ENCODE measurements at places on chromosomes 12 and 14.
A peak's percentile ranks its signal among the peaks of the same experiment; 100 is the strongest.

DNA sequence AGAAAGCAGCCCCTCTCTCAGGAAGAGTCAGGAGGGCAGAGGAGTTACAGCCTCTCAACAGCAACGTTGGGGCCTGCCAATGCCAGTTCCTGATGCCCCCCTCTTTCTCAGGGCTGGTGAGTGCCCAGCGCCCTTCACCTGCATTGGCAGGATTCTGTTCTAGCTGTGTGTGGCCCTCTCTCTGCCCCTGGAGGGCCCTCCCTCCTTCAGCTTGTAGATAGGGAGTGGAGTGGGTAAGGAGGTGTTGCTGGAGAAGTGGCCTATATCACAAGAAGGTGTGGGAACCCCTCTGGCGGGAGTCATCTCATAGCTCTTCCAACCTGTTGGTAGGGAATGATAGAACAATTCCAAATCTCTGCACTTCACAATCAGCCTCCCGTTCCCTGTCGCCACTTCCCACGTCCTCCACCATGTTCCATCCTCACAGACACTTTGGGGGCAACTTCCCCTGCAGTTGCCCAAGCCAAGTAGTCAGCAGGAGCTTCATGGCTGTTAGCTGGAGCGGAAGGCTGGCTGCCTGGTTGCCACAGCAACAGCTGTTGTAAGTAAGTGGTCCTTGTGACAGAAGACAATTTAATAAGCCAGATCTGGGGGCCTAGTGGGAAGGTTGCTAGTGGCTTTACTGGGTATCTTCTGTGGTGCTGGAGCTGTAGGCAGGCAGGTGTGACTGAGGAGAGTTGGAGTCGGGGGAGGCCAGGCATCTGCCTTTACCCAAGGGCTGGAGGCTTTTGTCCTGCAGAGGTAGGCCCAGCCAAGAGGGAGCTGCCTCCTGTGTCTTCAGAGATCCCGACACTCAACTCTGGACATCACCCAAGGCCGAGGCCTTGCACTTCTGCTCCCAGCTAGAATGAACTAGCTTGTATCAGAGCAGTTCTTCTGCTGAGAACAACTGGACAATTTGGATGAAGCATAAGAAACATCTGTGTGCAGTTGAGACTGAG, 38.4 kb downstream of the GALNT16 start:
- DNase-seq = no peak

DNA sequence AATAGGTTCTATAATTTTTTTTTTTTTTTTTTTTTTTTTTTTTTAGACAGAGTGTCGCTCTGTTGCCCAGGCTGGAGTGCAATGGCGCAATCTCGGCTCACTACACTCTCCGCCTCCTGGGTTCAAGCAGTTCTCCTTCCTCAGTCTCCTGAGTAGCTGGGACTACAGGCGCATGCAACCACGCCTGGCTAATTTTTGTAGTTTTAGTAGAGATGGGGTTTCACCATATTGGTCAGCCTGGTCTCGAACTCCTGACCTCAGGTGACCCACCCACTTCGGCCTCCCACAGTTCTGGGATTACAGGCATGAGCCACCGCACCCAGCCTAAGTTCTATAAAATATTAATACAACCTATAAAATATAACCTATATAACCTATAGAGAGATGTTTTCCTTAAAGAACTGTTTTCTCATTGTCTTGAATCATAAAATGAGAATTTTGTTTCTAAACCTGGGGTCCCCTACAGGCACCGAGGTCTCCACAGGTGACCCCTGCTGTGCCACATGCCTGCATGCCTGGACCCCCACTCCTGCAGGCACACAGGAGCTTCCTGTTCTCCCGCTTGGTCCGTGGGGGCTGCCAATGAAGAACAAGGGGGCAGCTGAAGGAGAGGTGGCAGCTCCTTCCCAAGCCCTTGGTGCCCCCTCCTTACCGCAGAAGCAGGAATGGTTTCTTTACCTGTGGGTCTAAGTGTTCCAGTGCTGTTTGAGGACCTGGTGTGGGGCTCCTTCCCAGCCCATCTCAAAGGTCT, 70.9 kb upstream of the ZFP36L1 start:
- no peak for DNase-seq

DNA sequence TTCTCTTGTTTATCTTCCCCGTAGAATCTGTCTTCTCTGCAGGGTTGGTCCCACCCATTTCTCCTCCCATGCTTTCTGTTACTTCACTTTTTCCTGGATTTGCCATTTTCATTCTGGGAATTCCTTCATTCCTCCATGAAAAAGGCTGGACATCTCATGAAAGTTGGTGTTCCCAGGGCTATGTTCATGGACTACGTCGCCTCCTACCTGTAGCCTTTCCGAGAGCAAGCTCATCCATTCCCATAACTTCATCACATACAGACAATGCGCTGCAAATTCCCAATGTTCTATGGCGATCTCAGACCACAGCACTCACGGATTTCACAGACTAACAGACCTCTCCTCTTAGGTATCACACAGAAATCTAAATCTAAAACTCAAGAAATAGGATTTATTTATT, 217.1 kb downstream of the EXOC5 start:
- DNase-seq = no peak

- peak; percentile 79 for DNase-seq
These were observed at the start of gene CPM for GRCh38 chr12:68932961-68933893. Gene CPM, minus strand, starts transcription at chr12:68933171. Its CDS starts 334 bp downstream, at chr12:68932837.

- DNase-seq = no peak
These were observed 31.3 kb downstream of the SOCS2 start for GRCh38 chr12:93603762-93604161.

- DNase-seq = no peak
These were observed 2.3 kb downstream of the AKAP5 start for GRCh38 chr14:64467566-64467965.

GRCh38 chr12:89947437-89948270, 239.0 kb upstream of the ATP2B1 start:
- no peak for DNase-seq

DNA sequence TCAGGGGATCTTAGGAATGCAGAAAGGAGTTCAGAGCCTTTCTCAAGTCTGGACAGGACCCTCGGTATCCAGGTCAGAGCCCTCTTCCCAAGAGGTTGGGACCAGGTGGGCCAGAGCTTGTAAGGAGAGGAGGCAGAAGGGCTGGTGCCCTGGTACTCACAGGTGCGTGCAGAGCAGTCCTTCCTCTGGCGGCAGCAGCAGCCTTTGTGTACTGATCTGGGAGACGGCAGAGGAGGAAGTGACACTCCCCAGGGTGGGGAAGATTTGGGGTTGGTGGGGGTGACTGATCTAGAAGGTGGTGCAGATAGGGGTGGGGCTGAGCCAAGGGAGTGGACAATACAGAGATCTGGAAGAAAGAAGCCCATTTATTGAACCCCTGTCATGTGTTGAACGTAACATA, at the start of gene ITGB7:
ITGB7 (minus strand) TSS at position 210 of the 400 bp plus-strand sequence. CDS start 6,808 bp downstream, outside the sequence.
- DNase-seq = peak; percentile 75

DNA sequence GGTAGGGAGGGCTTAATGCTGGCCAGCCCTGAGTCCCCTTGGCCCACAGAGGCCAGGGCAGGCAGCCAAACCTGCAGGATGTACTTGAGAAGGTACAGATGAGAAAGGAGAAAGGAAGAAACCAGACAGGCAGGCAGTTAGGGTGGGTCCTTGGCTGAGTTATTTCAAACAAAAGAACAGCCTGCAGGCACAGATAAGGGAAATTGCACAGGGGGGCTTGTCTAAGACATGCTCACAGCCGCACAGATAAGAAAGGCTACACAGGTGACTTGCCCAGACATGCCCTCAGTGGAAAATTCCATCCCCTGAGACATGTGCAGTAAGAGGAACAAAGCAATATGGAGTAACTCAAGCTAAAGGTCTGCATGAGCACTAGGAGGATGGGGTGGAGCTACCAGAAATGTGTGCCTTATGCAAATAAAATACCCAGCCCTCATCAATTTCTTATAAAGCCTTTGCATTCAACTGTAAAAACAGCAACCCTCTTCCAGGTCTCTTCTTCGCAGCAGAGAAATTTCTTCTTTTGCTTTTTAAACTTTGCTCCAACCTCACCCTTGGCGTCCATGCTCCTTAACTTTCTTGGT, 158.2 kb upstream of the RGS6 start:
- DNase-seq = no peak

DNA sequence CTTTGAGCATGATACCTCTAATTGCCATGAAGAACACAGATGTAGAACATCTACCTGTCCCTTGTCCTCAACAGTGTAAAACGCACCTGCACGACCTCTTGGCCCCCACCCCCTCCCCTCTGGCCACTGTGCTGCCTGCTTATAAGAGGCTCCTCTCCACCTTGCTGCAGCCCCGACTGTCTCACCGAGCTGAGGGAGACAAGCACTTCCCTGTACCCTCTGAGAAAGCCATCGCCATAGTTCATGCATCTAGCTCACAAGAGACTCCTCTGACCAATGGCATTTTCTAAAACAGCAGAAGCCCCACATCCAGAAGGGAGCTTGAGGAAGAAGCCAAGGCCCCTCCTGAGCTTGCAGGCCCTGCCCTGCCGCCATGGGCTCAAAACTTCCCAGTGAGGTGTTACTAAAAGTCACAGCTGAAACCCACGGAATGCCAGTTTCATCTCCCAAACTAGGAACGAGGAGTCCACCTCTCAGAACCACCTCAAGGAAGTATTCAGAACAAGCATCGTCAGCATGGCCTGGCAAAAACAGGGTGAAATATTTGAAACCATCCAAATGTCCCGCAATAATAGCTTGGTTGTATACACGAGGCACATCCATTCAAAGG, 21.5 kb upstream of the ANO2 start:
- no peak for DNase-seq

DNA sequence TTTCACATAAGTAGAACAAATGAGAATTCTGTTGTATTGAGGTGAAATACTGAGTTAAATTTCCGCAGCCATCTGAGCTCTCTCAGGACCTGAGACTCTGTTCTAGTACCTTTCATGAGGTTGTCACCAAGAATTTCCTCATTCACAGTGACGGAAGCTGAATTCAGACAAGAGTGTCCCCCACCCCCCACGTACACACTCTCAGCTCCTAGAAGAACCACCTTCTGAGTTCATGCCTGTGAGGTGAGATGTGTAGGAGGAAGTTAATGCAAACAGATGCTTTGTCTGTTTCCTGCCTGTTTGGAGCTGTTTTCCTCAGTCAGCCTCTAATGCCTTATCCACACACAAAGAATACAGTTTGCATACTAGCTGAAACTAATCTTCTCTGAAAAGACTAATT, 18.2 kb downstream of the BICDL1 start:
- peak; percentile 86 for DNase-seq

DNA sequence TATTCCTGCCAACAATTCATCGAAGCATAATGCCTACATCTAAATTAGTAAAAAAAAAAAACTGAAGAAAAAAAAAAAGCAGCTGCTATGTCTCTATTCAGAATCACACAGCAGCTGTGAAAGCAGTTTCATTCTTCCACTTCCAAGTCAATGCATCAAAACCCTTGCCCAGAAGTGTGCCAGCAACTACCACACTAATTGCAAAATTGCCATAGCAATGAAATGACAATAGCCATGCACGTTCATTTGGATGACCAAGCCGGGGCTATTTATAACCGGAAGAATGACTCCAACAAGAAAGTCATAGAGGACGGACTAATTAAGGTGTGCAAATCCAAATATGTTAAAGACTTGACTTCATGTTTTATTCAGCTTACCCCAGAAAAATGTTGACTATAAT, 42.5 kb downstream of the SLC2A13 start:
- DNase-seq = no peak

DNA sequence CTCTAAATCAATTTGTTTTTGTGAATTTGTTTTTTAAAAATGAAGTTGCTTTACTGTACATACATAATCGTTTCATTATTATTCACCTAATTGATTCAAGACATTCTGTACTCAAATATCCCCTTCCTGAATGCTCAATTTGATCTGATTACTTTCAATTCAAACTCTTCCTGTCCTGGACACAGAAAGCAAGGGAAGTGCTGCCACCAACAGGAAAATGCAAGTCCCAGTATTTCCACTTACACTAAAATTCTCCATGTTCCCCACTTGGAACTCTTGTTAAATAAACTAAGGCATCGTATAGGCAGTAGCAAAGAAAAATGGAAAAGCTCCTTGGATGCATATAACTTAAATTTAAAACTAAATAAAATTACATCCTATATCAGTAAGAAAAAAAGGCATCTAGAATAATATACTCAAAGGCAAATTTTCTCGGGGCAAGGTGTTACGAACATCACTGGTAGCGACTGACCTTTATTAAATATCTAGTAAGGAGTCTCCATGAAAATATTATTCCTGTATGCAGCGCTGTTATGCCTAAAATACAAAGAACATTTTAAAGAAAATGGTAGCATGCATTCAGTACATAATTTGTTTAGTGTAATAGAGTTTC, 72.0 kb upstream of the DBX2 start:
- no peak for DNase-seq

DNA sequence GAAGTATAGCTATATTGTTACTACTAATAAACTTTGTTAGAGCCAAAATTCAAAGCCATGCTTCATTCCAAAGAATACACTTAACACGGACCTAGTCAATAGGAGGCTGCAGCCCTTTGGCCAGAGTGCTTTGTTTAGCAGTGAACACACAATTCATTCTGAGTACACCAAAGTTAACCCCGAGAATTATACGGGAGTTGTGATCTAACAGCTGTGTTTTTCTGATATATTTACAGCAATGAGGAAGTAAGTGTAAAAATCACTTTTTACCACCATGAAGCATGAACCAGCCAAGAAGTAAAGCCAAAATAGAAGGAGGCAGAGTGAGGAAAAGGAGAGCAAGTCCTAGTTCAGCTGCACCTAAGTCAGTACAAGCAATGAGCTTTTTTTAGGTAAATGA, 156.8 kb upstream of the PDE3A start:
- no peak for DNase-seq

- peak; percentile 53 for DNase-seq
These were observed 4.7 kb downstream of the NAB2 start for GRCh38 chr12:57093415-57094207.

DNA sequence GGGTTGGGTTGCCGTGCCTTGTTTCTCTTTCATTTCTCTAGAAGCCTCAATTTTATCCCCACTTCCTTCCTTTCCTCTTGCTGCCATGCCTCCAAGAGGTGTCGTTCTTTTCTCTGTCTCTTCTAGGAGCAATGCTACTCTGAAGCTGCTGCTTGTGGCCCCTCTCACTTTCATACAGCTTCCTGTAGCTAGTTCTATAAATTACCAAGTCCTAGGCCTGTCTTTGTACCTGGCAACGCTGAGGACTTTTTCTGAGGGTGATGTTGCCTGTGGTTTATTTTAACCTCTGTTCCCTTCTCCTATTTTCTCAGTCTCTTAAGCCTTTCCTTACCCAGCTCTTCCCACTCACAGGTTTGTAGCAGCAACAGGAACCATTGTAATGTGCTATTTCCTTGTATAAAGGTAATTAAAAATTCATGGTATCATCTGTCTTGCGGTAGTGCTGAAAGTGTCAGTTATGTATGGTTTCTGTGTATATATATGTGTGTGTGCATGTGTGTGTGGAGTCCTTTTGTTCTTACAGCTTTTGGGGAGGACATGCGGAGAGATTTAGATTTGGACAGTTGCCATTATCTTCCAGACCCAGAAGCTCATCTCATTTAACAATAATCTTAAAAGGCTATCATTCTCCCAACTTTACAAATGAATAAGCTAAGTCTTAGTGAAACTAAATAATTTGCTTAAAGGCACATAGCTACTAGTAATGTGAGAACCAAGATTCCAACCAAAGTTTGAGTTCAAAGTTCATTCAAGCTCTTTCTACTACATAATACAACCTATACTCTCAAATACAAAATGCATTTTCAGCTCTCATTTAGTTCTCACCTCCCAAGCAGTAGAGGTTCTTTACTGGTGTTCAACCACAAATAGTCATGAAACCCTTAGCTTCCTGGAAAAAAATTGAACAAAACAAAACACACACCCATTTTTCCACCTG, 43.8 kb downstream of the DDHD1 start:
- DNase-seq = peak; percentile 80
